ENCODE measurements at places on chromosomes 12 and 14.
A peak's percentile ranks its signal among the peaks of the same experiment; 100 is the strongest.

DNA sequence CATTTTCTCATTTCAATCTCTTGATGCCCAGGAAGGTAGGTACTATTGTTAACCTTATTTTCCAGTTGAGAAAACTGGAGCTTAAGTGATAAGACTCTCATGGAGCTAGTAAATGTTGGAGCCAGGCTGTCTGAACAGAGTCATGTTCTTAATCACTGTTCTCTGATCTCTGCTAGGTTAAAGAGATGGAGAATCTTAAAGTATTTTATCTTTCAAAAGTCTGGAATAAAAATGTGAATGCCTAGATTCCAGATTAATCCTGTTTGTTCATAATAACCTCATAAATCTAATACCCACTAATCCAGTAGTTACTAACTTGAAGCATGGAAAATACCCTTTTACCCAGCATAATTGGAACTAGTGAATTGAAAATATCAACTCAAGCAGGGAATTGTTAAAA lies 341.0 kb upstream of the RGS6 start:
- no peak for DNase-seq

GRCh38 chr12:120977531-120978295 lies 630 bp upstream of the HNF1A start:
- DNase-seq: no peak

DNA sequence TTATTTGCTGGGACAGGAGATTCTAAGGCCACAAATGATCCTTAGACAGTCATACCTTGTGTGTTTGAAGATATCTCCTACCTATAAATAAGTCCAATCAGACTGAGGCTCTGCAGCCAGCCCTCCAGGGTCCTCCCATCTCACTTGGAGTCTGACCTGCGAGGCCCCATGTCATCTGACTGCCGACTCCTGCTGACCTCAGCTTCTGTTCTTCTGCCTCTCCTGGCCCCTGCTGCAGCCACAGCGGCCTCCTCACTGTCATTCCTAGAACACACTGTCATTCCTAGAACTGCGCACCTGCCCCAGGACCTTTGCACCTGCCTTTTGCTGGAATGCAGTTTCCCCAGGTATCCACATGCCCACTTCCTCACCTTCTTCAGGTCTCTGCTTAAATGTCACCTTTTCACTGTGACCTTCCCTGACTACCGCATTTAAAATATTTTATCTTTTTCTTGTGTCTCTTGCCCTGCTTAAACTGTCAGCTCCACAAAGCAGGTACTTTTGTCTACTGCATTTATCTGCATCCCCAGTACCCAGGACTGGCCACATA lies 56.5 kb upstream of the RIN3 start:
- DNase-seq: no peak

DNA sequence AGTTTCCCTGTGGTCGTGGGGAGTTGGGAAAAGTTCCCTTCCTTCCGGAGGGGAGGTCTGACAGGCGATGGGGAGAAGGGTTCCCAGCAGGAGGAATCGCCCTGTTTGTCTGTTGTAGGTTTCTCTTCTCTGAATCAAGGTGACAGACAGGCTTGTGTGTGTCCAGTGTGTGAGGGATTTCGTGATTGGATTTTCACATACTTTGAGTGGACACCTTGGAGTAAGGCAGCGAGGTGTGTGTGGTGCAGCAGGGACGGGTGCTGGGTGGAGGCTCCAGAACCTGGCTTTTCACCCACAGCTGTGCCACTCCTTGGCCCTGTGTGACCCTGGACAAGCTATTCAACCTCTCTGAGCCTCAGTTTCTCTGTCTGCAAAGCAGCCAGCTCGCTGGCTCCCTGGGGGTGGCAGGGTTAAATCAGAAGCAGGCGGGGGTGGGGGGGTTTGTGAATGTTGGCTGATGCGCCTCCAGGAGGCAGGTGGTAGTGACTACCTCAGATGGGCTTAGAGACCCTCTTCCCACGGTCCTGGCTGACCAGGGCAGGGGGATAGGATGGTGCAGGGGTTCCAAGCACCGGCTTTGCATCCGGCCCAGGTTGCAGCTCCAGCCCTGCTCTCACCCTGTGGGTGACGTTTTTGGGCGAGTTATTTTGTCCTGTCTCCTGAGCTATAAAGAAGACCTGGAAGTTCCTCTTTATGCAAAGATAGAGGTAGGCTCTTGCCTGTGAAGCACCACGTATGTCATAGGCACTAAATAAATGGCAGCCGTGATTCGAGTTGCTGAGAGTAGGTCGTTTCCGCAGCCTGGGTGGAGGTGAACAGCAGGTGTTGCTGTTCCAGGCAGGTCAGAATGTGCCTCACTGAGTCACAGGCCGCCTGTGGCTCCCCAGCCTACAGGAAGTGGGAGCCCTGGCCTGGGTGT lies 679 bp downstream of the BDKRB2 start:
- no peak for DNase-seq

- no peak for DNase-seq
Observed at GRCh38 chr14:75969126-75969525, 12.7 kb downstream of the TGFB3 start.

- DNase-seq: no peak
Observed at GRCh38 chr12:54141431-54142113, 47.2 kb downstream of the SMUG1 start.

- DNase-seq: no peak
Observed at GRCh38 chr14:80233470-80234089, 22.3 kb upstream of the DIO2 start.

- no peak for DNase-seq
Observed at GRCh38 chr12:52532636-52533035, 12.4 kb upstream of the KRT5 start.

GRCh38 chr14:28406196-28406595 lies 360.4 kb upstream of the FOXG1 start:
- no peak for DNase-seq

DNA sequence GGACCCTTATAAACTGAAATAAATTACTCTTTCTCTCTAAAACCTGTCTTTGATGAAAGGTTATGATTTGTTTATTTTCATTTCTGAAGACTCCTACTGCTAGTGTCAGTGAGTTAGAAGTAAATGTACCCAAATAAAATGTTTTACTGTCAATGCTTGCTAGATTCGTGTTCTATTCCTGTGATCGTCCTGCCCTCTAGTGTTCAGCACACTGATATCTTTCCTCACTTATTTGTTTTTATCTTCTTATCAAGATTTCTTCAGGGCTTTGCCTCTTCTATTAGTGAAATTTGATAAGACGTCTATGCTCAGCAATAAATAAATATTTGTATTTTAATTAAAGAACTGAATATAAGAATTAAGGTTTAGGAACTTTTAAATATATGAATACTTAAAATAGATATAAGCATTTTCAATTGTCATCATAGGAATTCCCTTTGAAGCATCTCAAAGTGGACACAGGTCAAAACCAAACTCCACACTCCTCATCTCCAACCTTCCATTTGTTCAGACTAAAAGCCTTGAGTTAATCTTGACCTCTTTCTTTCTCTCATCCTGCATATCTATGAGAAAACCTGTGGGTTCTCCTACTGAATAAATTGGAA lies 75.8 kb downstream of the C12orf50 start:
- DNase-seq: no peak

GRCh38 chr14:93042968-93043940 lies 72.5 kb downstream of the ITPK1 start:
- no peak for DNase-seq

GRCh38 chr14:72549026-72549425 lies 344.9 kb downstream of the DPF3 start:
- no peak for DNase-seq

DNA sequence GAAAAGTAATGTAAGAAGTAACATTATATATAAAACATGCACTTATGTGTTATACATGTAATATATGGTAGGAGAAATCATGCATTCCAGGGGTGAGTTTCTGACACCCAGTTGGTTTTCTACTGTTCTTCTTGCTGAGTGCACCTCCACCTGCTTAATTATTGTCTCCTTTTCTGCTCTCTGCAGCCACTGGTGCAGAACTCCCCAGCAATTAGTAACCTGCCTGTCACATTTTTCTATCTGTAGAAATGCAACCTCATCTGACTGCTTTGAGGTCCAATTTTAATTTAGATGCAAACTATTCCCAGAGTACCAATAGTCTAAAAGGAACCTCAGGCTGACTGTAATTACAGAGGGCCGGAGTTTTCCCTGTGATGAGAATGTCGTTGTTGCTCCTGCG lies 842.1 kb downstream of the AACS start:
- no peak for DNase-seq

- DNase-seq: no peak
Observed at GRCh38 chr12:26870491-26871419, 37.8 kb upstream of the ITPR2 start.

DNA sequence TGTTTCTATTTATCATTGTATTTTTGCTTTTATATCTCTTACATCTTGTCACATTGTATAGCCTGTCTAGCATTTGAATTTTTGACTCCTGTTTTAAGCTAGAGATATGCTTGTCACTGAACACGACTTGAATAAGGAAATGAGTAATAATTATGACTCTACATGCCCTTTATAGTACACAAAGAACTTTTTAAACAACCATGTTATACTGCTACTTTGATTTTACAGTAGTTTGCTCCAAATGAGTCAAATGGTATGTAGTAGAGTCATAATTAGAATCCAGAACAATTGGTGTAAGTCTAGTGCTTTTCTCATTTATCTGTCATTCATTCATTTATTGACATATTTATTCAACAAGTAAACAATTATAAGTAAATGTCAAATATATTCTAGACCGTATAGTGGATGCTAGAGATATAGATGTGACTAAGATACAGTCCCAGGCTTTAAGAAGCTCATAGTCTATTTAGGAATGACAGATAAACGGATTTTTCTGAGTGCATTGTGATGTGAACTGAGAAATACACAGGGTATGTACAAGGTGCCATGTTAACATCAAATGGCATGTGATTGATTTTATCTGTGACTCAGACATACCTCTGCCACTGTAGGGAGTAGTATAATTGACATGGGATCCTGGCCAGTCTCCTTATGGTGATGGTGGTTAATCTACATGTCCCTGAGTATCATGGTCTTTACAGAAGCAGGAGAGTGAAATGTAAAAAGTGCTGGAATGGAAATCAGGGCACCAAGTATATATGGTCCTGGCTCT lies 799.7 kb downstream of the DIO2 start:
- DNase-seq: no peak

DNA sequence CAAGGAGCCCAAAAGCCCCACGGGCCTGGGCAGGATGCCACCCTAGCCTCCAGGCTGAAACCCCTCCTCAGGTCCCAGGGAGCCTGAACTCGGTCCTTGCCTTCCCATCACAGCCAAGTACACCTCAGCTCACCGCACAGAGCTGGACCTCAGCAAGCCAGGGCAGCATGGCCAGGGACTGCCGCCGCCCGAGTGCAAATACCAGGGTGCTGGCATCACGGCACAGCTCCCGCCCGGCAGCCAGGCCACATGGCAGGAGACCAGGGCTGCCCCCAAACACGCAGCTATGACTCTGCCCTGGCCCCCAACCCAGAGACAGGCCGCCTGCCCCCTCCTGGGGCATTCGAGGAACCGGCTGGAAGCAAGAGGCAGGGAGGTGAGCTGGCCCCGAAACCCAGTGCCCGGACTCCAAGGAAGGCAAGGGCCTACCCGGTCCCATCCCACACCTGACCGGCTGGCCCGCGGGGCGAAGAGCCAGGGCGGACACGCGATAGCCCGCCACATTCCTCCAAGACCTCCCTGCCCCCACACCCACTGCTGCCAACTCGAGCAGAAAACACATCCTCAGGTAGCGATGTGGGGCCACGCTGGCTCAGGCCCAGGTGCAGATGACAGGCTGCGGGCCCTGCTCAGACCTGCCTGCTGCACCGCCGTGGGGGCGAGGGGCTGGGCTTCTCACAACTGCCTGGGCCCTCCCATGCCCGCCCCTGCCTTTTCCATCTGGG lies 2.7 kb downstream of the JAG2 start:
- DNase-seq: no peak

DNA sequence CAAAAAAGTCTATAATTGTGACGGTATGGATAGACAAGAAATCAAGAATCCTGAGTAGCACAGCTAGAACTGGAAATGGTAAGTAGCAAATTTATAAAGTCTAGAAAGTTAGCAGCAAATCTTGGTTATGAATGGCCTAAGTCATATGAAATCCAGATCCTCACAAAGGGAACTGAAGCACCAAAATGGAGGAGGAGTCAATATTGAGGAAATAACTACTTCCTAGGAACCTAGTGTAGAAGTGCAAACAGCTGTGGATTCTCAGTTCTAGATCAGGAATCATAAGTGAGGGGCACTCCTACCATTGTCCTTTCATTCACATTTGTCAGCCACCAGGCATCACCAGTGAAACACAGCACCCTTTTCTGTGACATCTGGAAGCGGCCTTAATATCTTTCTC lies 202.2 kb upstream of the DCN start:
- no peak for DNase-seq

GRCh38 chr12:12608557-12608957 lies 3.1 kb upstream of the CREBL2 start:
- no peak for DNase-seq

DNA sequence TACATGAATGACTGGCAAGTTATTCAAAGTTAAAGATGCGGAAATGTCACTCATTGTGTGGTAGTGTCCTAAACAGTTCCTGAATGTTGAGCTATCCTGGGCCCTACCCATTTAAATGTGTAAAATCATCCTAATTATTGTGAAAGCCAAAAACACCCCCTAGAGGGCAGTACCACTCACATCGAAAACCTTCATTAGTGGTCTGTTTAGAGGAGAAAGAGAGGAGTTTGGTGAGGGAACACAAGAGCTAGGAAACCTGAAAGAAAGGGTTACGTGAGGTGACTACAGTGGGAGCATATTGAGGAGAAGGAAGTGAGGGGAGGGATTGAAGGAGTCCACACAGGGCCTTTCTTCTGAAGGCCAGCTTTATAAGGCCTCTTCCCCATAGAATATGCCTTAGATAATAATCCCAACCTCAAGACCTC lies 2.5 kb upstream of the TEP1 start:
- no peak for DNase-seq

DNA sequence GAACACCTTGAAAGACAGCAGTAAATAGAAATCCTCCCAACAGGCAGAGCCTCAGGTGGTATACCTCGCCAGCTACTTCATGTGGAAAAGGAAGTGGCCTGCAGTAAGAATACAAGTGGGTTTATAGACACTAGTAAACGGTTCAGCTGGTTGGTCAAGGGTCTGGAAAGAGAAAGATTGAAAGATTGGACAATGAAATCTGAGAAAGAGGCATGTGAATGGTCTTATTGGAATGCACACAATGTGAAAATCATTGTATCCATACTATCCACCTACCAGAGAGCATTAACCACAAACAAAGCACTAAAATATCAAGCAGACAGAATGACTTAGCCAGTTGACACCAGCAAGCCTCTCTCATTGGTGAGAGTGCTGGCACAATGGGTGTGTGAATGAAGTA lies 98.2 kb downstream of the SSPN start:
- DNase-seq: no peak

- peak; percentile 80 for DNase-seq
Observed at GRCh38 chr12:57590864-57591781, at the start of gene PIP4K2C. TSS of gene PIP4K2C (plus strand) at chr12:57591192. CDS start at chr12:57591290, 98 bp downstream.

DNA sequence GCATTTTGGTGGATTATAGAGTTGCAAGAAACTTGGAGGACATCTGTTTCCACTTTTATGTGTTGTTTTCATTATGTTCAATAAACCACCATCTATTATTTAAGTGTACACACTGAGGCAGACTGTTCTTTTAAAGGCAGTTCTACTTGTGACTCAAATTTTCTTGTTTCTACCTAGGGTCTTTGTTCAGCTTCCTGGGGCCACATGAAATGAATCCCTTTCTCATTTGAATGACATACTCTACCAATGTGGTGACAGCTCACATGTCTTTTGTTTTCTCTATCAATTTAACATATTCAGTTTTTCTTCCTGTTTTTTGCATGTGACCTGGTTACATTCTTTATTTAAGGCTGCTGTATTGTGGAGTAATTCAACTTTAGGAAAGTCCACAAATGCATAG lies 7.9 kb downstream of the SLC16A7 start:
- no peak for DNase-seq

Data from stimulated activated CD4-positive, alpha-beta T cell treated with anti-CD3 and anti-CD28 coated beads, TNF-alpha, amount 100 ng/mL, for 24 hours (primary cell).